BJ (cell line): ENCODE measurements at places on chromosomes 13 and 19.

- peak; percentile 85 for DNase-seq
Observed at GRCh38 chr13:24671386-24672113, 8.7 kb upstream of the ATP12A start.

GRCh38 chr19:58357481-58358145 lies 4.3 kb upstream of the A1BG start:
- DNase-seq = no peak

DNA sequence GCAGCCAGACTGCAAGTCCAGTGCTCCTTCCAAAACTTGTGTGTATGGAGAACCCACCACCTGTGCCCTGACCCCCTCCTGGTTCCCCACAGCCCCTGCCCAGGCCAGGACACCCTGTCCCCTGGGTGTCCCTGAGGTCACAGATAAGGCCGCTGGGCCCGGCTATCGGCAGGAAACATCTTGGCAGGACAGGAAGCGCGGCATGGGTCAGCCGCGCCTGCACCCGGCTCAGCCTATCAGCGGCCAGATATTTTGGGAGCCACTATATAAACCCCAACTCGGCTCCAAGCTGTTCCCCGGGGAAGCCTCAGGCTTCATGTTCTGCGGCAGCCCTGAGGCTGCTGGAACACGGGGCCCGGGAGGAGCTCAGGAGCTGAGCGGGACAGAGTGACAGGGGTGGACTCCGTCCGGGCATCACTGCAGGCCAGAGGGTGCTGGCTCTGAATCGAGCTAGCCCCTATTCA lies 60.8 kb downstream of the AP1M1 start:
- DNase-seq = no peak

GRCh38 chr13:80047406-80047805 lies 293.5 kb downstream of the SPRY2 start:
- no peak for DNase-seq

DNA sequence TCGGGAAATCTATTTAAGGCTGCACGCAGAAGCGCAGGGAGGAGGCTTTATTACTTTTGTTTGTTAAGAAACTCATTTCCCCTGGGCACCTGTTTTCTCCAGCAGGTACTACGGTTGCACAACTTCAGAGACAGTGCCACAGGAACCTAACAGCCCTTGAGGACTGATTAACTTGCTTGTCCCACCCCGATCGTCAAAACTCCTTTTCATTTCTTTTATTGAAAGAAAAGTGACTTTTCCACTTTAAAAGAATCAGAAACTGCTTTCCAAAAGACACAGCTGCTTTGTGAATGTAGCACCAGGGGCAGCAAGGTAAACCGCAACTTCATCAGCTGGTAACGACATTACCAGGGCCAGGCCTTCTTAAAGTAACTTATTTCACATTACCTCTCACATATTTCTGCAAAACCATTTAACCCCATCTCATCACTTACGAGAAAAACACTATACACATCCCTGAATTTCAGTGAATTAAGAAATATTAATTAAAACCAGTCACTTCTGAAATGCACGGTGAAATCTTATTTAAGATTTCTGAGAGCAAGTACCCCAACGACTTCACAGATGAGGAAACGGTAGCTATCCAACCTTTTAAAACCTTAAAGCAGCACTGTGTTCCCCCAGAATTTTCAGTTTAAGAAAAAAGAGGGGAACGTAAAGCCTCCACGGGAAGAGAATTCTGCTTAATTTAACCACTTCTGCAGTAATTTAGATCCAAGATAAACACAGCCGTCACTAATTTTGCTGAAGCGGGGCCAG lies 1.4 kb downstream of the ANKRD10 start:
- no peak for DNase-seq

DNA sequence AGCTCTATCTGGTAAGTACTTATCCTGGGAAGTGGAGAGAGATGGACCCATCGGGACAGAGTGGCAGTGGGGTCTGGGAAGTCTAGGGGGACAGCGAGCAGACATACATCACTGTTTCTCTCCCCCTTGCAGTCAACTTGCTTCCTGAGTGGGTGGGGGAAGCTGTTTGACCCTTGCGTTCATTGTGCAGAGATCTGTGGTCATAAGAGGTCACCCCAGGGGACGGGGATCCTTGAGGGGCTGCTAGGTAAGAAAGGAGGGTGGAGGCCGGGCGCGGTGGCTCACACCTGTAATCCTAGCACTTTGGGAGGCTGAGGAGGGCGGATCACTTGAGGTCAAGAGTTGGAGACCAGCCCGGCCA lies 474 bp downstream of the ARHGEF18 start:
- DNase-seq = no peak

GRCh38 chr13:37657956-37658355 lies 59.4 kb upstream of the POSTN start:
- no peak for DNase-seq

DNA sequence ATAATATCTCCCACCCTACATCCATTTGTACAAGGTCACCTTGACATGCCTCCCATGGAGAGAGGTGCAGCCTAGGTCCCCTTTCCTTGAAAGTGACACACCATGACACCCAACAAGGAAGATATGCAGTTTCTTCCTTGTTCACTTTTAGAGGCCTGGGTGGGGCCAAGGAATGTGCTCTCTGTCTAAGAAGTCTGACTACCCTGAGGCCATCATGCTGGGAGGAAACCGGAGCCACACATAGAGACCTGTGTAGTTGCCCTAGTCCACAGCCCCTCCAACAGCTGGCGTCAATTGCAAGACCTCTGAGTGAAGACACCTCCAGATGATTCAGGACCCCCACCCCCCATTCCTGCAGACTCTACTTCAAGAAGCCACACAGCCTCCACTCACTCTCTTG lies 11.0 kb downstream of the SYDE1 start:
- DNase-seq = no peak

GRCh38 chr19:50876456-50876855 lies 3.2 kb downstream of the KLK2 start:
- no peak for DNase-seq
